ENCODE measurements at places on chromosomes 5 and 9. TPM values are rescaled to one million over a fixed set of nuclear protein-coding genes. Genes with fewer than 3 reads are reported as not detected.
A peak's percentile ranks its signal among the peaks of the same experiment; 100 is the strongest.

Gene ORM2
- total RNA-seq: not detected

- no peak for DNase-seq
Measured at GRCh38 chr9:104961238-104961637, 33.3 kb upstream of the ABCA1 start.

Gene PCSK5
- total RNA-seq: 13.5 TPM

- no peak for DNase-seq
Measured at GRCh38 chr9:91416096-91416712, 7.4 kb downstream of the NFIL3 start.

DNA sequence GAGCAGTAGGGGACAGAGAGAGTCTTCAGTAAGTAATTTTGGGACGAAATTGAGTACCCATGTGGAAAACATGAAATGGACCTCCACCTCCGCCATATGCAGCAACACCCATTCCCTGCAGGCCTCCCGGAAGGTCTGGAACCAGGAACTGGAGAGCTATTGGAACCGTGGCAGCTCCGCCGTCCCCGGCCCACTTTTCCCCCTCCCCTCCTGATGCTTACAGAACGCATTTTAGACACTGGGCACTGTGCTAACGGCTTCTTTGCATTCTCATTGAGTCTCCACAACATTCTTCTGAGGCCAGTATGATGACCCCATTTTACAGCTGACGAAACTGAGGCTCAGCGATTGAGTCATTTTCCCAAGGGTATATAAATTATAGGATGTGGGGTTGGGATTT, 20.4 kb upstream of the ZBTB43 start:
- no peak for DNase-seq

Gene THBS4
- total RNA-seq: 17.3 TPM

Gene CNTFR
- 28.9 TPM for total RNA-seq

- peak; percentile 37 for DNase-seq
Measured at GRCh38 chr5:140042643-140043507, at the start of gene NRG2. Gene NRG2, minus strand, starts transcription at chr5:140043299.

Data from mesothelial cell of epicardium (in vitro differentiated cells).